ENCODE measurements at places on chromosomes 4 and X.

GRCh38 chrX:111338095-111338698, 67.9 kb upstream of the CAPN6 start:
- DNase-seq: no peak

- DNase-seq: no peak
Measured at GRCh38 chr4:5711479-5712184, 631 bp downstream of the EVC start.

GRCh38 chr4:48275686-48276085, 6.0 kb upstream of the TEC start:
- DNase-seq: no peak

GRCh38 chrX:124238268-124238667, 94.2 kb upstream of the TEX13D start:
- DNase-seq: no peak

GRCh38 chr4:181793096-181793495, 450.1 kb upstream of the TENM3 start:
- DNase-seq: no peak

DNA sequence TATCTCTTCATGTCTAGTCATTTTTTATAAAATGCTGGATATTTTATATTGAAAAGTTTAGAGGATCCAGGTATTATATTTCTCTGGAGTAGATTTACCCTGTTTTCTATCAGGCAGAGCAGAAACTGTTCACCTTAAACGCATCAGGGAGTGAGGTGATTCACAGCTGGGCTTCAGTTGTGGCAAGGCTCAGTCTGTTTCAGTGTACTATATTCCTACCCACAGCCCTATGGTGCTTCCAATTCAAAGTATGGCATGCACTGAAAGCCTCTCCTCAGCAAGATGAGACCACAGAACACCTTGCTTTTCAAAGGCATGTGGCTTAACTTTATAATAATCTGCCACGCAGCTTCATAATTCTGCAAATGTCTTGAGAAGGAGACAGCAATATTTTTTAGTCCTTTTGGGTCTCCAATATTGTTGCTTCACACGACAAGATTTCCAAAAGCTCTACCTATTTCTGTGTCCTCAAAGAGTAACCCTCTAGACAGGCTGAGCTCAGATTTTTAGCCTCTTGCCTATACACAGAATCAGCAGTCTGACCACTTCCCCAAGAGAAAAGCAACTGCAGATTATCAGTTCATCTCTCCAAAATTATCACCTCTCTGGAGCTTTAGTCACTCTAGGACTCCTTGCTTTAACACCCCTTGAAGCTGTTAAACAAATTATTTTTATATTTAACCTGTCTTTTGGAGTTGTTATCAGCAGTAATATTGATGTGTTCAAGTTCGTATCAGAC, 24.4 kb downstream of the PRDM5 start:
- no peak for DNase-seq

DNA sequence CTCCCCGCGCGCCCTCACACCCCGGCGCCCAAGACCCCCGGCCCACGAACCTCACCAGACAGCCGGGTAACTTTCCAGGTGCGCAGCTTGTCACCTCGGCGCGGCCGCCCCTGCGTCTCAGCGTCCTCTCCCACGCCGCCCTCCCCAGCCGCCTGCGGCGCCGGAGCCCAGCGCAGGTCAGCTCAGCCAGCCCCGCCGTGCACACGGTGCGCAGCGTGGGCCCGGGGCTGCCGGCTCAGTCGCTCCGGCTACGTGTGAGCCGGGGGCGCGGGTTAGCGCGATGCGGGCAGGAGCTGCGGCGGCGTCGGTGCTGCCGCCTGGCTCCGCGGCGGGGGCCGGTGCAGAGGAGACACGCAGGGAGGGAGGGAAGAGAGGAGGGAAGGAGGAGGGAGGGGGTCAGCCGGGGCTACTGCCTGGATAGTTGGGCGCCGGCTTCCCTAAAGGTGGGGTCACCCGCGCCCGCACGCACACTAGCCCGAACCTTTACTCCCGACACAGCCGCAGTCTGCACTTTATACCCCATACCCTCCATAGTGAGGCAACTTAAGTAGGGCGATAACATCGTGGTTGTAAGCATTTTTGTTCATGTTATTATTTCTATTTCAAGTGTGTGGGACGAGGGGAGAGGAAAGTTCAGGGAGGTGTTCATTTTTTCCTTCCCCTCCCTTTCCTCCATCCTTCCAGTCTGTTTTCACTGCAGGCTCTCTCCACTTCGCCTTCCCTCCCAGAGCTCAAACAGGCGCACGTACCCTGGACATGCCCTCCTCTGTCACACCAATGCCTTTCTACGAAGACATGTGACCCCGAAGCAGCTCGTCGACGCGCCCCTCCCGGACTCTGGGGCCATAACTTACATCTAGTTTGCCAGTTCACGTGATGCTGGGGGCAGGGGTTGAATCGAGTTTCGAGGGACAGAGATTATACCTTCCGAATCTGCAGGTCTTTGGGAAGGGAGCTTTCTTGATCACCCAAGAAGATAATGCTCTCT, at the start of gene PRKG2:
PRKG2 (minus strand) TSS at position 342 of the 988 bp plus-strand sequence. CDS start 10,175 bp downstream, outside the sequence.
- no peak for DNase-seq

DNA sequence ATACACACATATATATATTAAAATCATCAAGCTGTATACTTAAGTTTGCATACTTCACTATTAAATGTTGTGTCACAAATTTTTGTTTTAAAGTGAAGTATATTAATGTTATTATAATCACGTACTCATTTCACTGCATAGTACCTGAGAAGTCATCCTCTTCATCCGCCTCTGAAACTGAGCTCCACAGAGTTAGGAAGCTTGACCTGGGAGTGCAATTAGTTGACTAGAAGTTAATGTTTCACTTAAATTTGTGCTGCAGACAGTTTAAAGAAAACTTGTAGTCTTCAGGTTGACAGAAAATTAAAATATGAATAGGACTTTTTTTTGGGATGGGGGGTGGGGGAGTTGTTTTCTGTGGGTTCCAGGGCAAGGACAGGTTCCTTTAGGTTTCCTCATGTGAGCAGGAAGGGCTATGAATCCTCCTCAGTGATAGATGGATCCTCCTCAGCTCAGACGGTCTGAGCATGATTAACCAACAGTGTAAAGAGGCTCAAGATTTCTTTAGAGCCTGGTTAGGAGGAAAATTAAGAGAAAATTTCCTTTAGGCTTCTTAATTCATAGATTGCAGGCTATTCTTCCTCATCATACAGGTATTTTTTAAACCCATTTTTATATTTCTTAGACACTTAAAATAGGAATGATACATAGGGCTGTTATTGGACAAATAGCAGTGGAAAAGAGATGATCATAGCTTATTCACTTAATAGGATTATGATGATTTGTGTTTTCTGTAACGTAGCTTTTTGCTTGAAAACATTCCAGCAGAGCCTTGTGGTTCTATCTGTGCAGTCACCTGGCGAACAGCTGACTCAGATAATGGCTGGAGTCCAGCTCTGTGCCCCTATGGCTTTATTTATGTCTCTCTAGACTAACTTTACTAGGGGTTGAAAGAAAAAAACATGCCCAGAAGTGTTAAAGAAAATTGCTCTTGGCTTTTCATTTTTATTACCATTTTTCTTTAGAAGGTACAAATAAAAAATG, 102.7 kb downstream of the SLC4A4 start:
- no peak for DNase-seq

DNA sequence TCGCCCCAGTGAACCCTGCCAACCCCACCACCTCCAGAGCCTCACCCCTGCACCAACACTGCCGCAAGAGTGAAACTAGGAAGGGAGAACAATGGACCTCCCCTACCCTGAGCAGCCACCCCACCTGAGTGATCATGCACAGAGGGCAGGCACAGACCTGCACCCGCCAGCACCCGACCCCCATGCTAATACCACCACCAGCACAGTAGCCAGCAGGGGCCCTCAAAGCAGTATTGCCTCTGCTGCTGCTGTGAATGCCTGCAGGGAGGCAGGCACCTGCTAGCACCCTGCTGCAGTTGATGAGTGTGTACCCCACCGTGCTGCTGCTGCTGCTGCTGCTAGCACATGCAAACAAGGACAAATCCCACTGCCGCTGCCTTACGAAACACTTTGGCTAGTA, 100.1 kb downstream of the RAB28 start:
- no peak for DNase-seq

DNA sequence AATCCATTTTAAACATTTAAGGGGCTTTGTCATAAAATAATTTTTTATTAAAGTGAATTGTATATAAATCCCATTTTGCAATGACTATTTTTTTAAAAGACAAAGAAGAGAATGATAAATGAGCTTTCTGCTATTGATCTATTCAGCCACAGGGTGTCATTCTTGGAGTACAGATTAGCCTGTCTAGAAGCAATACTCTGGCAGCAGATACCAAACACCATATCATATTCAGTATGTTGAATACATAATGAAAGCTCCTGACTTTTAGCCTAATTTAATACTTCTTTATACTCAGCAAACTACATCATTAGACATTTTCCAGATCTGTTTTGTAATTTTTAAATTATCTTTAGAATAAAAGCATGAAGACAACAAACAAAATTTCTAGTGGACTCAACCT, 496.3 kb downstream of the PDGFC start:
- no peak for DNase-seq

DNA sequence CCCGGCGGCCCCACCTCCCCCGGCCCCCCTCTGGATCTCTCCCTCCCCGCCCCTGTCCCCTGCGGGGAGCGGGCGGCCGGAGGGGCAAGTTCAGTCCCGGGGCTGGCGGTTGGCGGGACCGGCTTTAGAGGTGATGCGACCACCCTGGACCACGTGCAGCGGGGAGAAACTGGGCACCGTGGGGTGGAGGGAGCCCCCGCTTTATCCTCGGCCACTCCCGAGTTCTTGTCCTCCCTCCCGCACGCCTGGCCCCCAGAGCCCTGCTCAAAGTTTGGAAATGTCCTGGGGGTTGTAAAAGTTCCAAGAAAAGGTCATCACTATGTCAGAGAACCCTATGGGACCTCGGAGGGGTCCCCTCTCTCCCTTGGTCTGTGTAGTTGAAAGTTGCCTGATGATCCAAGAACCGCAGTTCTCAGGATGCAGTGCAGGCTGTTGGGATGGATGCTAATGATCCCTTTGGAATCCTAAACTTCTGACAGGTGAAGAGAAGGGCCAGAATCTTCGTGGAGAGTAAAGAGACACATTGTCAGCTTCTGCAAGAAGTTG, 411 bp upstream of the VEGFC start:
- DNase-seq: no peak

- no peak for DNase-seq
Measured at GRCh38 chr4:174674305-174674840, 152.1 kb upstream of the HPGD start.

GRCh38 chrX:20571611-20572010, 304.9 kb upstream of the RPS6KA3 start:
- no peak for DNase-seq

- DNase-seq: no peak
Measured at GRCh38 chrX:124346877-124347241, 496 bp downstream of the SH2D1A start.

DNA sequence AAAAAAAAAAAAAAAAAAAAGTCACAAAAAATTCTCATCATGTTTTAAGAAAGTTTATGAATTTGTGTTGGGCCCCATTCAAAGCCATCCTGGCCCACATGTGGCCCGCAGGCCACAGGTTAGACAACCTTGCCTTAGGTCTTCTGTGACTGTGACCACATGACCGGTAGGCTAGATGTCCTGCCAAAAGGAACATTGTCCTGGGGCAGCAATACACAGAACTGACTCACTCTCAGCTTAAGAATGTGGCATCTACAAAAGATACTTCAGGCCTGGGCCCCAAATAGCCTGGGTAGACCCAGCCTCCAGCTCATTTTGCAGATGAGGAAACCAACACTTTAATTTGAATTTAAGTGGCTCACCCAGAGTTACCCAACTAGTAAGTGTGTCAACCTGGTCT, 10.0 kb downstream of the AWAT2 start:
- no peak for DNase-seq

GRCh38 chr4:6453688-6453990, 18.8 kb downstream of the PPP2R2C start:
- DNase-seq: no peak

- DNase-seq: no peak
Measured at GRCh38 chr4:87566276-87566675, 37.1 kb upstream of the SPARCL1 start.

DNA sequence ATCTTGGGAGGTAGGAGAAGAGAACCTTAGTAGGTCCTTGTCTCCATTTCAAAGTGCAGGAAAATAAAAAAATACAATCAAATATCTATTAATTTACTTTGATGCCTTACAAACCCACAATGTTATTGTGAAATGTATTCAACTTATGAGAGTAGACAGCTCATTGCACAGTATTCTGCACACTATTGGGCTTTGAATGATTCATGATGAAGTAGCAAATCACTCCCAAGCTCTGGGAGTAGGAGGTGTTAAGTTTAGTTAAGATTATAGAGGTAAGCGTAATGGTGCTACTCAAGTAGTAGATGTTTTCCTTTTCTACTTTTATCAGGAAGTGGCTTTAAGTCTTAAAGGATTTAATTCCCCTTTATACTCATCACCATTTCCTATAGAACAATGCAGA, 32.8 kb upstream of the TMPRSS11A start:
- DNase-seq: no peak

- DNase-seq: no peak
Measured at GRCh38 chr4:73187325-73187724, 71.3 kb downstream of the ANKRD17 start.

DNA sequence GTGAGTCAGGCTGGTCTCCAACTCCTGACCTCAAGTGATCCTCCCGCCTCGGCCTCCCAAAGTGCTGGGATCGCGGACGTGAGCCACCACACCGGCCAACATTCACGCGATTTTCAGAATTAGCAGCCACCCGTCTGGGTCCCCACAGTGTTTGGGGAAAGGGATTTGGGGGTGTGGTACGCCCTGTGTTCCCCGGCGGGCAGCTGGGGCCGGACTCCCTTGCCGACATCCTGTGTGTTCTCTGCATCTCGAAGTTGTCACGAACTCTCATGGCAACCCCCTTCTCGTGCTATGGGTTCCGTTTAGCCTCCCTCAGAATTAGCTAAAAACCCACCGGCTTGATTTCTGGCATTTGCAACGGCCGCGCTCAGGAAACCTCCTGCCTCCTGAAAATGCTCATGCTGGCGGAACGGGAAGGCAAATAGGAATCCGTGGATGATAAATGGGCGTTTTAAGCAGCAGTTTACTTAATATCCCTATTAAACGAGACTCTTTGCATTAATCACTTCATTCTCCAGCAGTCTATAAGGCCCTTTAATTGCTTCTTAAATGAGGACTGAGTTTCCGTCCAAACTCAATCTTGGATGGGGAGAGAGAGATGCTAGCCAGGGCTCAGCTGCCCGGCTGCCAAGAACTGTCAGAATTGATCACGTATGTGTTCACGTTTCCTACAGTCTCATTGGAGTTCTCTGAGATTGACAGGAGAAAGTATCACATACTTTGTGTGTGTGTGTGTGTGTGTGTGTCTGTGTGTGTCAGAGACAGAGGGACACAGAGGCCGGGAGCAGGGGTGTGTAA, 78.9 kb upstream of the PPP2R3B start:
- no peak for DNase-seq
